ENCODE measurements at places on chromosomes 4 and X.
A peak's percentile ranks its signal among the peaks of the same experiment; 100 is the strongest.

- DNase-seq = no peak
Measured at GRCh38 chrX:11190745-11191510, 79.8 kb downstream of the HCCS start.

DNA sequence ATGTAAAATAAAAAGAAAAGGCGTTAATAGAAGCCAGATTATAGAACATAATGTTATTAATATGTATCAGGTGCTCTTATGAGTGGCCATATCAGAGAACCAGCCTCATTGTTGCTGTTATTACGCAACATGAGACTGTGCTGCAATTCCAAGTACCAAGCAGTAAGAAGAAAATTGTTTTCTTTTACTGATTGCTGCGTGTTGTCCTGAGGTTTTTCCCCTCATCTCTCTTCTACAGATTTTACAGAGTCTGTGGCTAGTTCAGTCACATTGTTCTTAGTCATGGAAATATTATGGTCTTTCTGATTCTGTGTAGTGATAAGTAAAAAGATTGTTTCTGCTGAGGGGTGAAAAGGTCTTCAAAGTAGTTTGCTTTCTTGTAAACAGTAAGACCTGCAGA lies 55.9 kb downstream of the NPNT start:
- DNase-seq = peak; percentile 52

DNA sequence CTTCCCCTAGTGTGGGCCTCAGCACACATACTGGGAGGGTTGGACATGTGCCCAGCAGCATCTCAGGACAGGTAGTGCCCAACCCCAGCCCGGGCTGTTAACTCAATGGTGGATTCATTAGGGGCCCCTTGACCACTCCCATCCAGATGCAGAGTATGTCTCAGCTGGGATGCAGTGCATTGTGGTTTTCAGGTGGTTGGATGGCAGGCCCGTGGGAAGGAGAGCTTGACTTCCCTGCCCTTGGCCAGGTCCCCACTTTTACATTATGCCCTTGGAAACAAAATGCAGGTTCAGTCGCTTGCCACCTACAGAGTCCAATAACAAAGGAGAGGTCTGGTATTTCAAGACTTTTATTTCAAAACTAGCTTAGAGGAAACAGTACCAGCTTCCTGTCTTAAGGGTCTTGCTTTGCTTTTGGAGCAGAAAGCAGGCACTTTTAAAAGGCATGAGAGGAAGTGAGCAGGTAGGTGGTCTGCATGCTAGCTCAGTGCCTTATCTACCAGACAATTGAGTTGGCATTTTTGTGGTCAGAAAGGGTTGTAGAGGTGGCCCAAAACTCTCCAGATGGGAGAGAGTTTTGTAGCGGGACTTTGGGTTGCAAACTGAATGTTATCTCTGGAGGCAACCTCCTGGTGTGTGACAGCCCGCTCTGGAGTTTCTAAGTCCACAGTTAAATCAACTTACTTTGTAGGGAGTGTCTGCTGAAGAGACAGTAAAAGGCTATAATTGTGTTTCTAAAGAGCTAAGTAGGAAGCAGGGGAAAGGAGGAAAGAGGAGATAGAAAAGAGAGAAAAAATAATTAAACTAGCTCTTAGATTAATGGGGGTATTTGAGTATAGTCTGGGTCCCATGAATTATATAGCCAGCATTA lies 171.0 kb downstream of the GALNTL6 start:
- no peak for DNase-seq

GRCh38 chrX:49930039-49930438 lies 7.6 kb downstream of the CLCN5 start:
- DNase-seq = peak; percentile 40

- DNase-seq = no peak
Measured at GRCh38 chr4:169212981-169213380, 57.8 kb downstream of the SH3RF1 start.

DNA sequence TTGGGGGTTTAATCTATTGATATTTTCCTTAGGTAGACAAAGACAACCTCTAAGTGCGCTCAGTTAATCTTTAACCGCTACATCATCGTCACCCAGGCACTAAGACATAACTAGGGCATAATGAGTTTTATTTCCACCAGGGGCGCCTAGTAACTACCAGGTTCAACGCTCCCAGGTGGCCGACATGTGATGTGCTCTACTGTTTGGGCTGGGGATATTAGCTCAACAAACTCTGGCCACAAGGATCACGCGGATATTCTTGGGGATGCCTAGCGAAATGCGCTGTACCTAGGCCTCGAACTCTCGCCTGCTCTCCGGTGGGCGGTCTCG lies 915 bp upstream of the RAB33B start:
- no peak for DNase-seq

GRCh38 chr4:122576261-122577188 lies 44.3 kb downstream of the IL21 start:
- DNase-seq = peak; percentile 32

GRCh38 chr4:97317671-97318070 lies 825.6 kb downstream of the STPG2 start:
- DNase-seq = no peak

DNA sequence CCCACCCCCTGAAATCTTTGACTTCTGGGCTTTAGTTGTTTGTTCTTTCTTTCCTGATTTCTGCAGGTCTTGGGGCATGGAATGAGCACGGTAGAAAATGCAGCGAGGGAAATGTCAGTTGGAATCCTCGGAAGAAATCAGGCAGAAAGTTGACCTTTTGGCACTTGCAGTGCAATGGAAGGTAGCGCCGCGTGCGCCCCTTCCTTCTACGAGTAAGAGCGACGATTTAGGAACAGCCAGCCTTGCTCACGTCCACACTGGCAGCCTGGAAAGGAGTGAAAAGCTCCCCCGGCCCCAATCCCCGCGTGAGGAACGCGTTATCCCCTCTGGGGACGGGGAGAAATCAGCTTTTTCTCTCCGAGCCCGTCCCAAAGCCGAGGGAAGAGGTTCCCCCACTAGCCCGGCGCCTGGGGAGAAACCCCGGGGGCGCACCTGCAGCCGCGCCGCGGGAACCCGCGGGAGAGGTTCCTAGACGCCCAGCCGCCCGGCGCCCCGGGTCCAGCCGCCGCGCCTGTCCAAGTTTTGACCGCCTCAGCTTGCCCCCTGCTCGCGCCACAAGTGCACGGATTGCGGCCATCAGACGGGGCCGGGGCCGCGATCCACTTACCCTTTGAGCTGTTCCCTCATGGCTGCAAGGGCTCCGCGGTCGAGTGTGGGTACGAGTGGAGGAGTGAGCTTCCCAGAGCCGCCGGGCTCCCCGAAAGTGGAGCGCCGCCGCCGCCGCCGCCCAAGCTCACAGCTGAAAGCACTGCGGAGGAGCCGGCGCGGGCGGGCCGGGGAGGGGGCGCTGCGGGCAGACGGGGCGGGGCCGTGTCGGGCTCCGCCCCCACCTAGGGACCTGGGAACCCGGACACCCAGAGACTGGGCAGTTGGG lies 194.6 kb upstream of the FTHL17 start:
- no peak for DNase-seq

GRCh38 chr4:176883681-176884418 lies 91.1 kb upstream of the VEGFC start:
- DNase-seq = peak; percentile 11

- no peak for DNase-seq
Measured at GRCh38 chr4:127905029-127905428, 24.3 kb downstream of the PLK4 start.

DNA sequence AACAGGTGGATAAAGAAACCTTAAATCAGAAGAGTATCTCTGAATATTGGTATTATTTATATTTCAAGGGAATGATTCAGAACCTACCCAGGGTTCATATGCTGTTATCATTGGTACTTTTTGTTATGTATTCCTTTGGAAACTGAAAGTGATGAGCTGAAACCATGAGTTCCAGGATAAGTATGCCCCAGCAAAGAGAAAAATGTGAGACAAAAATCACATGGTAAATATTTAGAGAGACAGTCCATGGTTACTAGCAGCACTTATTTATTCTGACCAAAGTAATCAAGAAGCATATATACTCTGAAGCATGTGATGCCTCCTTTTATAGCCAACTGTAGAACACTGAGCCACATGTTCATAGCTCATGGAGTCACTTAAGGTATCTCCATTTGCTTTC lies 277.7 kb downstream of the ARAP2 start:
- DNase-seq = no peak

DNA sequence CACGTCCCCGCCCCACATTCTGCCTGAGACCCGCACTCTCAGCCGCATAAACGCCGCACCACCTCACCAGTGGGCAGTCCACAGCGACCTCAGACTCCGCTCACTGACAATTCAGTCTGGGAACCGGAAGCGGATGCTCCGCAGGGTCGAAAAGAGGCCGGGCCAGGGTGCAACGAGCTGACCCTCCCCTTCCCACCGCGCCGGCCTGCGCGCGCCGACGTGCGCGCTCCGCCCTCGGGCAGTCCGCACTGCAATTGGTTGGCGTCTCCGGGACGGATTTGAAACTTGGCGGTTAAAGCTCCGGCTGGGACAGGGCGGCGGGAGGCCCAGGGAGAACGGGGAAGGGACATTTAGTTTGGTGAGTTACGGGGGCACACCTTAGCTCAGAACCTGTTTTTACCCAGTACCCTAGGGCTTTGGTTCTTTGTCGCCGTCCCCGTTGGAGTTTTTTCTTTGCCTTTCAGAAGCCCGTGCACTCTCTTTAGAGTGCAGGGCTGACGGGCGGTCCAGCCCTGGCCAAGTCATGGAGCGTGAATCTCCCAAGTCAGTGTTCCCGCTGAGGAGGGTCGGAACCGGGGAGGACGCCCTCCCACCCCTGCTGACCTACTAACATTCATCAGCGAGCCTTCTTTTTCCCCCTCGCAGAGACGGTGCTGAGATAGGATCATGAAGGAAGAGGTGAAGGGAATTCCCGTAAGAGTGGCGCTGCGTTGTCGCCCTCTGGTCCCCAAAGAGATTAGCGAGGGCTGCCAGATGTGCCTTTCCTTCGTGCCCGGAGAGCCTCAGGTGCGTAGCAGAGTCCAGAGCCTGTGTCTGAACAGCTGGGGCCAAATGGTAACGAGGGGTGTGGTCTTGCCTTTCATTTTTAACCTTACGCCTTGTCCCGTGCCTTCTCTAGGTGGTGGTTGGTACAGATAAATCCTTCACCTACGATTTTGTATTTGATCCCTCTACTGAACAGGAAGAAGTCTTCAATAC lies at the start of the genes KIF4A and PDZD11:
KIF4A (plus strand) TSS at position 312 of the 978 bp plus-strand sequence; CDS start at position 667, 355 bp downstream.
PDZD11 (minus strand) TSS at position 135 of the 978 bp plus-strand sequence. CDS start 586 bp downstream, outside the sequence.
- peak; percentile 79 for DNase-seq

DNA sequence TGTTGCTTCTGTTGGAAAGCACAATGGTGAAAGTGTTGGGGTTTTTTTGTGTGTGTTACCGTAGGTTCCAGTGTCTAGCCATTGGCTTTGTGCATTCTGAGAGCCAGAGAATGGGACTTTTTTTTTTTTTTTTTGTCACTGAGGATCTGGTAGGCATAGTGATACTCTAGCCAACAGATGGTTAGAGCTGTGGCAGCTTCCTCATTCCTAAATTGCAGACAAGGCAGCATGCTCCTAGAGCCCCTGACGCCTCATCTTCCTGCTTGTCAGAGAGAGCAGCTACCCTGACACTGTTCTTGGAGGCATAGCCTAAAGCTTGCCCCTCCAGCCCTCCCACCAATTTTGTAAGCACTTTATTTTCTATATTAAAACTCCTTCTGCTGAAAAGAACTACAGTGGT lies 27.0 kb downstream of the ARHGEF9 start:
- DNase-seq = no peak

- peak; percentile 58 for DNase-seq
Measured at GRCh38 chr4:10554694-10555093, 97.5 kb upstream of the ZNF518B start.

DNA sequence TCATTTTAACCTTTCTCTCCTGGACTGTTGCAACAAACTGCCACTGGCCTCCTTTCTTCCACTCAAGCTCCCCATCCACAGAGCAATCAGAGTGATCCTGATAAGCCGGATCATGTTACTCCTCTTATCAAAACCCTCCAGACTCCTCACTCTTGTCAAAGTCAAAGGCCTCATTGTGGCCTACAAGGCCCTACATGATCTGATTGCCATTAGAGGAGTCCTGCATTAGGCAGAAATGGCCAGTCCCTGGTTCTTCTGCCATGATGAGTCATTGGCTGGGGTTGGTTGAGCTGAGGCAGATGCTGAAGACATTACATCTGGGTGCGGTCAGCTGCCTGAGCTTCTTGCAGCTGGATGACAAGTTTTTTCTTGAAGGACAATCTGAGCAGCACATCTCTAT lies 32.7 kb upstream of the CASK start:
- no peak for DNase-seq

DNA sequence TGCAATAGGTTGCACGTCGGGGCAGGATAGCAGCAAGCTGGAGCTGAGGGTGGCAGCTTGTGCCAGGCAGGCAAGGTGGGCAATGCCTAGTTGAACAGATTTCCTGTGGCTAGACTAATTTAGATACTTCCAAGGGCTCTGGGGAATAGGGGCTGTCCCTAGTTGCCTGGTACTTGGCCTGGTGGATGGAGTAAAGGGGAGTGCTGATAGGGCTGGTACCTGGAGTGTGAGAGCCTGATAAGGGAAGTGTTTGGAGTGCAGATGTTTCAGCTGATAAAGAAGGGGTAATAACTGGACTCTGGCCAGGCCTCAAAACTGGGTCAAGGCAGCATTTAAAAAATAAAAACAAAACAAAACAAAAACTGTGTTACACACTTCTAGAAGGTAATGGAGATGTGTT lies 665.5 kb downstream of the CCSER1 start:
- DNase-seq = no peak

DNA sequence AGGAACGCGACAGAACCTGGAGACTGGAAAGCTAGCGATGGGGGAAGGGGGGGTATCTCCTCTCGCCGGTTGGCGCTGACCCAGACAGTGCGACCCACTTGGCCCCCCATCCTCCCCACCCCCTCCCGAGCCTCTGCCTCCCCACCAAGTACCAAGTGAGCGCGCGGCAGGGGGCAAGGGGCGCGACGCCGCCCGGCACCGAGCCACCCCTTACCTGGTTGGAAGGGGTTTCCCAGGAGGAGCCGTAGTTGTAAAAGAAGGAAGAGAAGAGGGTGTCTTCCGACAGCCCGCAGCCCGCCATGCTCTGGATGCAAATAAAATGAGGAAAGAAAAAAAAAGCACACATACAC lies 112.2 kb downstream of the DHX15 start:
- no peak for DNase-seq

GRCh38 chrX:15158350-15158735 lies 111.5 kb downstream of the ASB9 start:
- DNase-seq = no peak

- no peak for DNase-seq
Measured at GRCh38 chrX:117871796-117872195, 244.8 kb downstream of the KLHL13 start.

GRCh38 chr4:5883916-5884315 lies 9.0 kb downstream of the CRMP1 start:
- no peak for DNase-seq

GRCh38 chrX:38796946-38797345 lies 4.3 kb upstream of the MID1IP1 start:
- peak; percentile 66 for DNase-seq

Data from fibroblast of gingiva (primary cell).